ENCODE measurements at places on chromosomes 16 and 17. TPM values are rescaled to one million over a fixed set of nuclear protein-coding genes. Genes with fewer than 3 reads are reported as not detected.

The CCL8 gene
- 0.22 TPM for polyA plus RNA-seq

The NOD2 gene
- polyA plus RNA-seq: 0.30 TPM

The SLC5A11 gene
- polyA plus RNA-seq: 6.5 TPM

The CCDC200 gene
- polyA plus RNA-seq: 6.2 TPM

The ZP2 gene
- polyA plus RNA-seq: 0.53 TPM

The FOXJ1 gene
- 19.9 TPM for polyA plus RNA-seq

The TSPAN10 gene
- 2.8 TPM for polyA plus RNA-seq

The GNAO1 gene
- 4.7 TPM for polyA plus RNA-seq

The ADGRG3 gene
- 0.21 TPM for polyA plus RNA-seq

The WNK4 gene
- polyA plus RNA-seq: 14.7 TPM

The USP22 gene
- polyA plus RNA-seq: 224 TPM

DNA sequence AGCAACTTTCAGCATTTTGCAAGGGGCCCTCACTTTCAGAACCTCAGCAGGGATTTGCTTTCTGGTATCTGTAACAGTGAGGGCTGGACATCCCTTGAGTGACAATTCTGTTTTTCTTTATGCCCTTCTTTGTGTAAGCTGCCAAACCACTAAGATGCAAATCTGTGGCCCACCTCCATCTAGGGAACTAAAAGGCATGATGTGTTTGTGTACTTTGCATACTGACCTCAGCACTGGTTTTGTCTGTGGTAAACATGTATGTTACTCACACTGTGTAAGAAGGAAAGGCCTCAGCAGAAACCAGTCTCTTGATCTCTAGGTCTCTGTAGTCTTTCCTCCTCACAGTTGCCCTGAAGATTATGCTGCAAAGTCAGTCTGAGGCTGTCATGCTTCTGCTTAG, 396.6 kb upstream of the DYNLRB2 start:
- no peak for DNase-seq

DNA sequence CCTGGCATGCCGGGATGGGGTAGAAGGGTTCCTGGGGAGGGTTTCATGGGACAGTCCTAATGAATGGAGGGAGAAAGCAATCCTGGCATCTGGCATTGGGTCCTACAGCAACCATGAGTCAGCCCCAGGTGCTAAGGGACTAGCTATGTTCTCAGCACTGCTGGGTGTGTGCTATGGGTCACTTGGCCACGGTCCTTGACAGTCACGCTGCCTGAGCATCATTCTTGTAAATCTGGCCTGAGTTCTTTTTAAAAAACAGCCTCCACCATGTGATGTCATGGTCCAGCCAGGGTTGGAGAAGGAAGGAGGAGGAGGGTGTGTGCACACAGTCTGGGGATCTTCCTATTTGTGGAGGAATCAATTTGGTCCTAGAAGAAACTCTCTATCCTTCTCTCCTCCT, 6.2 kb upstream of the RAMP2 start:
- no peak for DNase-seq

GRCh38 chr17:671076-671762, 43.4 kb downstream of the VPS53 start:
- DNase-seq: no peak

GRCh38 chr17:47205419-47205963, 3.7 kb upstream of the MYL4 start:
- DNase-seq: peak; percentile 55

- no peak for DNase-seq
Measured at GRCh38 chr16:72783716-72784318, 264.1 kb downstream of the ZFHX3 start.

DNA sequence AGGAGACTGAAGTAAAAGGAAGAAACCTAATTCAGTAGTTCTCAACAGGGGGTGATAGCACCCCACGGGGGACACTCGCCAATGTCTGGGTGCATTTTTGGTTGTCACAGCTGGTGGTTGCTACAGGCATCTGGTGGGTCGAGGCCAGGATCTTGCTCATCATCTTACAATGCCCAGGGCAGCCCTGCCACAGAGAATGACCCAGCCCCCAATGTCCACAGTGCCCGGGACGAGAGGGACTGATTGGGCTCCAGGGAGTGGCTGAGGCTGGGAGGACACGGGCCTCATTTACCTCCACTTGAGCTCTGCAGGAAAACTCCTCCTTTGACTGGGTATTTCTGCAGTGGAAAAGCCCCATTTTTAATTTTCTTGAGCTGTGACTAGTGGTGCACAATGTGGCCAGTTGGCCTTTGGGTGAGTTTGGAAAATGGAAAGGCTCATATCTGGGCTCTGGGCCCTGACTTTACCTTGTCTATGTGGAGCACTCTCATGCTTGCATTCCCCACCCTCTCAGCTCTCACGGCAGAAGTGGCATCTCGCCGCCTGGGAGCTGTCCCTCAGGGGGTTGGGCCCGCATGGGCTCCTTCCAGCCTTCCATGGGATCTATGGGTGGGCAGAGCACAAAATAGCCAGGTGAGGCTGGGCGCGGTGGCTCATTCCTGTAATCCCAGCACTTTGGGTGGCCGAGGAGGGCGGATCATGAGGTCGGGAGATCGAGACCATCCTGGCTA, 37.7 kb upstream of the IRF8 start:
- DNase-seq: no peak

DNA sequence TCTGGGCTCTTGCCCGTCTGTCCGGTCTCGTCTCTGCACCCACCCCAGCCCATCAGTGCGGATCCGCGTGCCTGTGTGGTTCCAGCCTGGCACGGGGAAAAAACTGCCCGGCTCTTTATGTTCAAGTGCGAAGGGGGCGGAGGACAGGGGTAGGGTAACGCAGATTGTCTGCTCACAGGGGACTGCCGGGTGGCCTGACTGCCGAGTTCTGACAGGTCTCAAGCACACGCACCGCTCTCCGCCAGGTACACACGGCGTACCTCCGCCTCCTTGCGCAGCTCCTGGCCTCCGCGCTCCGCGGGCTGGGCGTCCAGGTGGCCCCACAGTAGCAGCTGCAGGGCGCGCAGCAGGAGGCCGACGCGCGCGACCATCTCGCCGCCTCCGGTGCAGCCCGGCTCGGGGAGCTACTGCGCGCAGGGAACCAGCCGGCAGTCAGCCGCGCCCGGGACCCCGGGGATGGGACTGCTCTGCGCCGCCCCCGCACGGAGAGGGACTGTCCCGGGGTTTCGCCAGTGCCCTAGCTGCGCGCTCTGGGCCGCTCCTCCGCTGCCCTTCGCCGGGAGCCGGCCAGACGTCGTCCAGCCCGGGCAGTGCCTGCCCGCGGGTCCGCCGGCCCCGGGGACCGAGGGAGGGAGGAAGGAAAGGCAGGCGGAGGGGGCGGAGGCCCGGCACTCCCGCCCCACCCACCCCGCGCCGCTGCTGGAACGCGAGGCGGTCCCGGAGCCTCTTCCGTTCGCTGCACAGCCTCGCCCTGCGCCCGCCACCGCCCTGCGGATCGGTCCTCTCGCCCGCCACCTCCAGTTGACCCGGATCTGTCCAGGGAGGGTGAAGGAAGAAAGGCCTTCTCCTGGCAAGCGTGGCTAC, at the start of gene MMP28:
Gene MMP28 (minus strand): TSS at position 635 of the 864 bp plus-strand sequence. CDS start 264 bp downstream, at position 371.
- no peak for DNase-seq

DNA sequence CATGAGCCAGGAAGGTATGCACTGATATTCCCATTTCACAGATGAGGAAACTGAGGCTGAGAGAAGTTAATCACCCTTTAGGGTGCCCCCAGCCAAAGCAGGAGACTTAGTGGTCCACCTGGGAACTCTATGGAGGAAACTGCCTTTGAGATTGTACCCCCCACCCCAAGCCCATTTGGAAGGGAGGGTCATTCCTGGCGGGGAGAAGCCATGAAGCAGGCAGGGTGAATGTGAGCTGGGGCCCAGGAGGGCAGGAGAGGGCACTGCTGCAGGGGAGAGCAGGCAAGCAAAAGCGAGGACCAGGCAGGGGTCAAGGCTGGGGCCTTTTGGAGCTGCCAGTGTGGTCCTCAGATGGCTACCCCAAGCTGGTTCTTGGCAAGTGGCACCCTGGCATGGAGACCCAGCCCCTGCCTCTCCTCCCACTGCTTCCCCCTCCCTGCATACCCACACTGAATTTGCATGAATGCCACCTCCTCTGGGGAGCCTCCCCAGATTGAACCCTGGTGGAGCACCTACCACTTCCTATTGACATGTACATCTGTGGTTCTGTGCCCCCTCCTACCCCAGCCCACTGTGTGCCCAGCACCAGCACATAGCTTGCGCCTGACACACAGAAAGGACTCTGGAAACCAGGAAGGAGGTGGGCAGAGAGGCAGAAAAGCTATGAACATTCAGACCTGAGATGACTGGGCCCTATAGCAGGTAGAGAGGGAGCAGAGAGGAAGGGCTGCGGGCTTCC, 965 bp upstream of the TMC6 start:
- no peak for DNase-seq

DNA sequence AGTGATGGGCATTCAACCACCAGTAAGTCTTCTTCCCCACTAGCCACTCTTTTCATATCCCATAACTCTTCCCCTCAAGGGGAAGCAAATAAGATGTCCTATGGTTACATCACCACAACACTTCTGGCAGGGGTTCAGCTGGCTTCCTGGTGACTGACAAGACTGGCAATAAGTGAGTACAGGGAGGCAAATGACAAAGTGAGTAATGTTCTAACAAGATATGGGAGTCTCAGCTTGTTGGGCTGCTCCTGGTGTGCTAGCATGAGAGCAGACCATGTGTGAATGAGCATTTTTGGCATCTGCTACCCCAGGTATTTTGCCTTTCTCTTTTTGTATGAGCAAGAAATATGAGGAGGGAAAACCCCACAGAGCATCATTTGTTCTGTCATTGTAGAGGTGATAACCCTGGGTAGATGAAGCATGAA, 9.9 kb downstream of the TMIGD1 start:
- DNase-seq: no peak

- no peak for DNase-seq
Measured at GRCh38 chr17:75260641-75261335, 618 bp downstream of the GGA3 start.

DNA sequence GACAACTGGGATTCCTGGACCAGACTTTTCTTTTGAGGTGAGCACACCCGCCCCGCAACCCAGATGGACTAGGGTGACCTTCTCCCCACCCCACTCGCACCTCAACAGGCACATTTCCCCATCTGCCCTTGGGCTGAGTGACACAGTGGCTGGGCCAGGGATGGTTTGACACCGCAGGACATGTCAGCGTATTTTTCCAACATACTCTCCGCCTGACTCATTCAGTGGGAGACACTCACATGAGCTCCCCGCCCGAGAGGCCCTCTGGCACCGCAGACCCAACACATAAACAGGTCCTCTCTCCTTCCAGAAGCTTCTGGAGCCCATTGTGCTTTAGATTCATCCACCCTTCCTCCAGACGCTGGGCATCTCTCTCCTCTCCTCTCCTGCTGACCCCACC, 69.4 kb downstream of the ZDHHC7 start:
- DNase-seq: no peak

GRCh38 chr16:15974057-15974456, 24.6 kb downstream of the ABCC1 start:
- DNase-seq: no peak

GRCh38 chr16:85882181-85882810, 16.7 kb upstream of the IRF8 start:
- no peak for DNase-seq

DNA sequence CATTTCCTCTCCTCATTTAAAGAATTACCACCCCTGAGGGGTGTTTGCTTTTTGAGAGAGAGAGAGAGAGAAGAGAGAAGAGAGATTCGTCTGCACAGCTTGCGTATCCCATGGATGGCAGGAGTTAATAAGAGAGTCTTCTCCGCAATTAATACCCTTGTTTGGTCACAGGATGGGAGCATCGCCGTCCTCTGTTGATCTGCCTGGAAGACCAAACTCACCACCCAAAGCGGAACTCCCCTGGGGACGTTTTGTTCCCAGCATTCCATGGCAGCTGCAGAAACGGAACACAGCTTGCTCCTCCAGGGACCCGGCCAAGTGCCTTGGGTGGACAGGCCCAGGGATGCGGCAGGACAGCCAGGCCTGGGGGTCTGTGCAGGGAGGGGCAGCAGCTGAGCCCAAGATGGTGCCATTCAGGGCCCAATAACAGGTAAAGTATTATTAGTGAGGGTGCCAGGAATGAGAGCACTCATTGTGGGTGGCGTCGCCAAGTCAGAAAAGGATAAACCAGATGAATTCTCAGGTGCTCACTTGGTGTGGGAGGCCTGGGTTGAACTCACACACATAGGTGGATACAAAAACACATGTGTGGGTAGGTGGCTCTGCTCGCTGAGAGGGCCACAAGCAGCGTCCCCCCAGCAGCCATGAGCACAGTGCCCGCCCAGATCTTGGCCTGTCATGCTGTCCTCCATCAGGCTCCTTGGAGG, 83.1 kb downstream of the NT5M start:
- DNase-seq: no peak

DNA sequence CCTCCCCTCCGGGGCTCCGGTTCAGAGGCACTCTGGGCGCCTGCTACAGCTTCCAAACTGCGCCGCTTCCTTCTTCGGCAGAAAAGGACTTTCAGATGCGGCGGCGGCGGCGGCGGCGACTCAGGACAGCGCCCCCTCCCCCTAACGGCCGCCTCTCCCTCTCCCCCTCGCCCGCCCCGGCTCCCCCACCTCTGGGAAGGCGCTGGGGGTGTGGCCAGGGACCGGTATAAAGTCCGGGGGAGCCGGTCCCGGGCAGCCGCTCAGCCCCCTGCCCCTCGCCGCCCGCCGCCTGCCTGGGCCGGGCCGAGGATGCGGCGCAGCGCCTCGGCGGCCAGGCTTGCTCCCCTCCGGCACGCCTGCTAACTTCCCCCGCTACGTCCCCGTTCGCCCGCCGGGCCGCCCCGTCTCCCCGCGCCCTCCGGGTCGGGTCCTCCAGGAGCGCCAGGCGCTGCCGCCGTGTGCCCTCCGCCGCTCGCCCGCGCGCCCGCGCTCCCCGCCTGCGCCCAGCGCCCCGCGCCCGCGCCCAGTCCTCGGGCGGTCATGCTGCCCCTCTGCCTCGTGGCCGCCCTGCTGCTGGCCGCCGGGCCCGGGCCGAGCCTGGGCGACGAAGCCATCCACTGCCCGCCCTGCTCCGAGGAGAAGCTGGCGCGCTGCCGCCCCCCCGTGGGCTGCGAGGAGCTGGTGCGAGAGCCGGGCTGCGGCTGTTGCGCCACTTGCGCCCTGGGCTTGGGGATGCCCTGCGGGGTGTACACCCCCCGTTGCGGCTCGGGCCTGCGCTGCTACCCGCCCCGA, at the start of gene IGFBP4:
Gene IGFBP4 (plus strand): TSS at position 255 of the 792 bp plus-strand sequence. CDS start 286 bp downstream, at position 541.
- DNase-seq: no peak

GRCh38 chr17:43942051-43942685, at the start of gene PPY:
TSS of gene PPY (minus strand) at chr17:43942476. CDS start at chr17:43941654, 822 bp downstream.
- DNase-seq: no peak

DNA sequence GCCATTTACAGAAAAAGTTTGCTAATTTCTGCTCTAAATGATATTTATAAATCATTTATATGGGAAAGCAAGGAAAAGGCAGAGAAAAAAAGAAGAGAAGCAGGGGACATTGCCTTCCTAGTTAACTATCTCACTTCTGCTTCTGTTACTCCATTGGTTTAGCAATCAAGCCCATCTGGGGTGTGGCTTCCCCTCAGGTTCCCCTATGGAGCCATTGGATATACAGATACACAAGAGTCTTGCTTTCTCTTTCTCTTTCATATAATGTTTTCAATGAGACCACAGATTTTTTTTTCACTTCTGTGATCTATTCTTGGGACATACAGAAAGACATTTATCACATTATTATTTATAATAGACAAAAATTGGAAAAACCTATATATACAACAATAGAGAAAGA, 105.6 kb upstream of the TOM1L1 start:
- DNase-seq: no peak

Data from right renal pelvis (tissue), 4 donors.